ENCODE measurements at places on chromosomes 7 and 10.
A peak's percentile ranks its signal among the peaks of the same experiment; 100 is the strongest.

DNA sequence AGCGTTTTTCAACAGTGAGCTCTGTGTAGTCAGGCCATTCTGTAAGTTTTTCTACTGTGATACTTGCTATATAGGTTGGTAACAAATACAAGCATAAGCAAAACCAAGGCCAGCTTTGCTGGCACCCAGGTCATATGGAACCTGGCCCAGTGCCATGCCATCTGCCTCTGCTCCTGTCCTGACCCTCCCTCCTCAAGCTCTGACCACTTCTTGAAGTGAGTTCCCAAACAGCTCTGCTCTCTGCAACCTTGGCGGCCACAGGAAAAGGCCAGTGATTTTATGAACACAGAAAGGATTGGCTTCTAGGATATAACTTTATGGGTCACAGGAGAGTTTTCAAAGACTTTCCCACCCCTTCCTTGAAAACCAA is 12.8 kb downstream of the NOD1 start:
- peaks cover 13% of the 10 kb centered on the region for H3K36me3 ChIP-seq
- no peak overlapping the region for H3K4me3 ChIP-seq
- no peaks in the 10 kb centered on the region for H3K27me3 ChIP-seq
- H3K27ac ChIP-seq, result no peak overlapping the region
- DNase-seq, result no peak

GRCh38 chr10:90862908-90863514 is 5.2 kb upstream of the HTR7 start:
- no peaks in the 10 kb centered on the region for H3K36me3 ChIP-seq
- H3K27me3 ChIP-seq, result peaks cover 83% of the 10 kb centered on the region
- H3K4me1 ChIP-seq, result peaks cover 10% of the 10 kb centered on the region
- H3K4me3 ChIP-seq, result no peak overlapping the region

DNA sequence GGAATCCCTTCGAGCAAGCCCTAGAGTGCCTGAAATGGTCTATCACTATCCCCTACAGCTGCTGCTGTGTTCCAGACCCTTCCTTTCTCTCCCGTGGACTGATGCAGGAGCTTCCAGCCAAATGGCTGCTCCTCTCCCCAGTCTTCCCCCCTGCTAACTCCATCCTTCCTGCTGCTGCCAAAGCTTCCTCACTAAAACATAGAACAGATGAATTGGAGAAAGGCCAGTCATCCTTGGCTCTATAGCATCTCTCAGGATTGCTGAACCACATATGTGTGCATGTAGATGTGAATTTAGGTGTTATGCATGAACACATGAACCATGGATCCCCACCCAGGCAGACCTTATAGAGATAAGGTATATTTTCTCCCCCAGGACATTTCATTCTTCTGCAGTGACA is 60.7 kb downstream of the GPR26 start:
- H3K36me3 ChIP-seq, result no peaks in the 10 kb centered on the region
- H3K4me1 ChIP-seq, result no peaks in the 10 kb centered on the region
- no peaks in the 10 kb centered on the region for H3K27me3 ChIP-seq

GRCh38 chr7:131493581-131493980 is 62.8 kb downstream of the PODXL start:
- no peak overlapping the region for H3K27ac ChIP-seq
- peaks cover 12% of the 10 kb centered on the region for H3K36me3 ChIP-seq
- H3K4me1 ChIP-seq, result no peaks in the 10 kb centered on the region
- DNase-seq, result no peak
- H3K27me3 ChIP-seq, result no peaks in the 10 kb centered on the region
- no peak overlapping the region for H3K4me3 ChIP-seq

DNA sequence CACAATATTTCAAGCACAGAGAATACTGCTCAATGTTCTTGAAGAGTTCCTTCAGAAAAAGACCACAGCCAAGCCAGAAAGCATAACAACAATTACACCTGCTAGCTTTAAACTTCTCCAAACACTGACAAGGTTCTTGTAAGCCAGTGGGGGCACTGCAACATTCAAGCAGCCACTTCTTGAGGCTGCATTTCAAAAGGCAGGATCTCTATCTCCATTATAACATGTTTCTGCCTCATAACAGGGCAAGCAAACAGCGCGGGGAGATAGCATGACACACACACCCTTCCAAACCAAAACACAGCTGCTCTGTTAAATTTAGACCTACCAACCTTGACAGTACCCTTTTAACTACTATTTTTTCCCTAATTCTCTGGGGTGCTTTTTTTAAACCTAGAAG is 30.8 kb downstream of the CHCHD3 start:
- peaks cover 4% of the 10 kb centered on the region for H3K4me1 ChIP-seq
- H3K4me3 ChIP-seq, result no peak overlapping the region
- H3K27me3 ChIP-seq, result no peaks in the 10 kb centered on the region
- H3K36me3 ChIP-seq, result no peaks in the 10 kb centered on the region

DNA sequence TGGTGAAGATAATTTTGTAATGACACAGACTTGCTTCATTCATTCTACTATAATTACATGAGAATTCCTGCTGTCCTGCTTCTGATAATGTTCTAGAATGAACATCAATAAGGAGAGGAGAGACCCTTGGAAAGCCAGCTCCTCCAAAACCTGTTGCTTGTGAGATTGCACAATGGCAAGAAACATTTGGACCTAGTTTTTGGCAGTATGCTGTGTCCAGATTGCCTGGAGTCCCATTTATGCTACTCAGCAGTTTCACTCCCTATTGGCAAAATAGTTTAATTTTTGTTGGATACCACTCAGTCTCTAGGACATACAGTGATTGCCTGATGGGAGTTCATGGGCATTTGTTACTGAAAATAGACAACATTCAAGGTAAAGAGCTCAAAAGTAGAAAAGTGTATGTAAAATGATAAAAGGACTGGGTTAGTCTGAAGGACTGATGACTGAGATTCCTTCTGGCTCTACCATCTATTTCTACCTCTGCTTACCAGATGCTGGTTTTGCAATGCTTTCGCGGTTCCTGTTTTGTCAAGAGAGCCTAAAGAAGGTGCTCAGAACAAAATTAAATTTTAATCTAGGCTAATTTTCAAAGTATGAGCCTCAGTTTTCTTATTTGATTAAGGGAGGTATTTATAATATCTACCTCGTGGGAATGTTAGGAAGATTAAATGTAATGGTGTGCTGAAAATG is 8.0 kb upstream of the ACTR3B start:
- H3K4me1 ChIP-seq, result no peaks in the 10 kb centered on the region
- H3K4me3 ChIP-seq, result no peak overlapping the region
- peaks cover 6% of the 10 kb centered on the region for H3K27me3 ChIP-seq
- no peaks in the 10 kb centered on the region for H3K36me3 ChIP-seq
- no peak for DNase-seq

DNA sequence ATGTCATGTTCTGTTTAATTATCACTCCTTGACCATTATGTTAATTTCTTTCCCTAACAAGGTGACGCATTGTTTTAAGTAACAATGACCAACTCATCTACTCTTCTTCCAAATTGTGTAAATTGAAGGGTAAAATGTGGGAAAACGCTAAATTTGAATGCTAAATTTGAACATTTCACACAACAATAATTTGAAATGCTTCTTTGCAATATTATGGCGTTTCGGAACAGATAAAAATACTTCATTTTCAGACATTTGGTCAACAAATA is 29.2 kb upstream of the KMT2C start:
- H3K36me3 ChIP-seq, result no peaks in the 10 kb centered on the region
- DNase-seq, result no peak
- H3K4me1 ChIP-seq, result peaks cover 8% of the 10 kb centered on the region
- peak overlapping the region; percentile 87 for H3K4me3 ChIP-seq

- H3K27ac ChIP-seq, result no peak overlapping the region
- H3K36me3 ChIP-seq, result no peaks in the 10 kb centered on the region
- H3K4me3 ChIP-seq, result no peak overlapping the region
- H3K4me1 ChIP-seq, result no peaks in the 10 kb centered on the region
- H3K27me3 ChIP-seq, result no peaks in the 10 kb centered on the region
- DNase-seq, result no peak
These were observed 484.8 kb upstream of the DPP6 start for GRCh38 chr7:153567426-153567825.

GRCh38 chr10:117997673-117998072 is 49.1 kb downstream of the RAB11FIP2 start:
- H3K4me3 ChIP-seq, result no peak overlapping the region
- H3K36me3 ChIP-seq, result peaks cover 15% of the 10 kb centered on the region
- H3K27ac ChIP-seq, result no peak overlapping the region
- no peaks in the 10 kb centered on the region for H3K27me3 ChIP-seq

GRCh38 chr7:25894902-25895791 is 256.9 kb upstream of the NFE2L3 start:
- H3K4me3 ChIP-seq, result peak overlapping the region; percentile 53
- H3K27ac ChIP-seq, result no peak overlapping the region
- H3K4me1 ChIP-seq, result peaks cover 31% of the 10 kb centered on the region
- DNase-seq, result peak; percentile 53
